ENCODE measurements at places on chromosomes 1 and 21.
A peak's percentile ranks its signal among the peaks of the same experiment; 100 is the strongest.

DNA sequence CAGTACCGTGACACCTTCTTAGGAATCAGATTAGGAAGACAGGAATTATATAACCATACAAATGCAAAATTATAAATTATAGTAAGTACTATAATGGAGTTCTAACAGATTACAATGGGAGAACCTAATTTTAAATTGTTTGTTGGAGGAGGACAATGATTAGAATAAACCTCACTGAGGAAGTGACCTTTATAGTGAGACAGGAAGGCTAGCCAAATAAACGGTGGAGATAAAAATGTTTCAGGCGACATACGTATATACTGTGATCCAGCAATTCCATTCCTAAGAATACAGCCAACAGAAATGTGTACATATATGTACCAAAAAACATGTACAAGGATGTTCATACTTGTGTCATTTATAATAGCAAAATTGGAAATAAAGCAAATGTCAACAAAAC lies 15.2 kb downstream of the SYNJ1 start:
- DNase-seq: no peak

DNA sequence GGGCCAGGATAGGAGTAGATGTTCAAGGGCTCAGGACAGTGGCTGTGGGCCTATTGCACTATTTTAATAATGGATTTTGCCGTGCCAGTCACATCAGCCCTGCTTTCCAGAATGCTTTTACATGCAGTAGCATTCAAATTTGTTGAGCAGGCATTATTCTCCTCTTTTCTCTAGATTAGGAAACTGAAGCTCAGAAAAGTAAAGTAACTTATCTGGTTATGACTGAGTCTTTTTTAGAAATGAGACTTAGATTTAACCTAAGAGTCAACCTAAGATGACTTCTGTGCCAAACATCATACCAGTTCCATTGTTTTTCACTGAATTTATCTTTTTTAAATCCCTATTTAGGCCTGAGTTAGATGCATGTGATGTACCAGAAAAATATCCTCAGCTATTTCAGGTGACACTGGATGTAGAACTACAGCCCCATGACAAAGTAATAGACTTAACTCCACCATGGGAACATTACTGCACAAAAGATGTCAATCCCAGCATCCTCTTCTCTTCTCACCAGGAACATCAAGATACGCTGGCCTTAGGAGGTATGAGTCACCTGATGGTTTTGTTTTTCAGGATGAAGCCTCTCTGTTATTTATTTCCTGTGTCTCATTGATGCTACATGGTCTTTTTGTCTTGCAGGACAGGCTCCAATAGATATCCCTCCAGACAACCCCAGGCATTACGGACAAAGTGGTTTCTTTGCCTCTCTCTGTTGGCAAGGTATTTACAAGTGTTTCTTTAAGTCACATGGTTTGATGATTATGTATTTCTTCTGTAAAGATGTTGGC lies 31.4 kb upstream of the LEPR start:
- no peak for DNase-seq

DNA sequence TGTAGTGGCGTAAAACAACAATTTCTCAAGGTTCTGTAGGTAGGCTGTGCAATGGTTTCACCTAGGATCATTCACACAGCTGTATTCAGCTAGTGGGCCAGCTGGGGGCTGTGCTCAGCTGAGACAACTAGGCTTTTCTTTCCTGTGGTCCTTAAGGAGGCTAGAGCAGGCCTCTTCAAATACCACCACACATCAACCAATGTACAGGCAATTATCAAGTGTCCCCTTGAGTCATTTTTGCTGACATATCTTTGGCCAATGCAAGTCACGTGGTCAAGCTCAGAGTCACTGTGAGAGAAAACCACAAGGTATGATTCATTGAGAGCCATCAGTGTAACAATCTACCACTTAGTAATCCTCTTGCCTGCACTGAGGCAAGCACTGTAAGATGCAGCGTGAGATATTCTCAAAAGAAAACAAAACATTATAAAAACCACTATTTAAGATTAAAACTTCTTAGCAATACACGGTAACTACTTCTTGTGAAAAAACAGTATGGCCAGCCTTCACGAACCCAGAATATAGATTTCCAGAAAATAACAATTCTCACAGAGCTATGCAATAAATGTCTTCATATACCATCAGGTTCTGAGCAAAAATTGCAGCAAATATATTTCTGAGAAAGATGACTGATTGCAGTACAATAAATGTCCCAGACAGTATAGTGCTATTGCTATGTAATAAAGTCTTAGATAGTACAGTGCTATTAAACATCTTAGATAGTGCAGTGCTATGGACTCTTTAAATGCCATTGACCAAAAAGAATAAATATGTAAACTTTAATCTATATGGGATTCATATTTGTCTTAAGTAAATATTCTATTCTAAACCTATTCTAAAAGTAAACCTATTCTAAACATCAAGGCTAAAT lies 55.3 kb downstream of the NME7 start:
- peak; percentile 43 for DNase-seq

DNA sequence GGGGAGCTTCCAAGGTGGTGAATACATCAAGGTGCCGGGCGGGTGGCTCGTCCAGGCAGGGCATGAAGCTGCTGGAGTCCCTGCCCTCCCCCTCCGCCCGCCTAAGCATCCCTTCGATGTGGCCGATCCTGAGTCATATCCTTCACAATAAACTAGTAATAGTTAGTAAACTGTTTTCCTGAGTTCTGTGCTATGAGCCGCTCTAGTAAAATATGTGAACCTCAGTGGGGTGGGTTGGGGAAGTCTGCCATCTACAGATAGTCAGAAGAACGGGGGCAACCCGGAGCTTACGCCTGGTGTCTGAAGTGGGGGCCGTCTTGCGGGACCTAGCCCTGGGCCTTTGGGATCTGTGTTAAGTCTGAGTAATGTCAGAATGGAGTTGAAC lies 21.6 kb downstream of the C2CD2 start:
- DNase-seq: no peak

DNA sequence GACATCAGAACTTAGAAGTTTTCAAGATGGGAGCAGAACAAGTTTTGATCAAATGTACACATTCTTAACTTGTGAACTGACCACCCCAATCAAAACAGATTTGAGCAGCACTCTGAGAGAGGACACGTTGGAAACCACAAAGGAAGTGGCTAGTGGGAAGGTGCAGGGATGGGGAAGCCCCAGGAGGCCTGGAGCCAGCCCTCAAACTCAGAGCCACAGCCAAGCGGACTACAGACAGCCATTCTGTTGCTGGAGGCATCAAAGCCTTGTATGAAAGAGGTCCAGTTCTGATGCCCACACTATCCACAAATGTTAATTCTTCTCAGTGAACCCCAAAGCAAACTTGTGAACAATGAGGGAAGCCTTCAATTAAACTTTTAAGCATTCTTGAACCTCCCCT lies 143.6 kb upstream of the RAB4A start:
- DNase-seq: peak; percentile 9

- peak; percentile 18 for DNase-seq
Observed at GRCh38 chr1:198934901-198935305, 296.1 kb downstream of the PTPRC start.

DNA sequence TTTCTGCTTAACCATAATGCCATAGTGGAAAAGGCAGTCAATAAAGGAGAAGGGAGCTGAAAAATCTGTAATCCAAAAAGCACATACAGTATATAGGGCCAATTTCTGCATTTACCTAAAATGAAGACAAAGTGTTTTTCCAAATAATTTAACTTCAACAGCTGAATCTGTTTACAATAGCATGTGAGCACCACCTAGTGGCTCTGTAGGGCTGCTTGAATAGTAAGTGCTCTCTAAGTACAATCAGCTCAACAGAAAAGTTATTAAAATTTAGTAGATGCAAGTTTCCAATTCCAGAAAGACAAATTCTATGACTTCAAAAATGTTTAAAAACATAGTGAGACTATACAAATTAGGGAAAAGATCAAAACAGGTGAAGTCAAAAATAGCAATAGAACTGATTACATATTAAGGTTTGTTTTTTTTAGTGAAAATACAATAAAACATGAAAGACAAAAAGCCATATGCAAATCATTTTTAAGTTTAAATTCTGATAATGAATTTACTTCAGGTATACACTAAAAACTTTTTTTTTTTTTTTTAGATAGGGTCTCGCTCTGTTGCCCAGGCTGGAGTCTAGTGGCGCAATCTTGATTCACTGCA lies 220.0 kb downstream of the SETD4 start:
- DNase-seq: no peak
